AML-193 (cell line): ENCODE measurements at places on chromosomes 6 and 20.

- no peak for DNase-seq
Measured at GRCh38 chr20:3311623-3312022, 72.6 kb upstream of the SLC4A11 start.

GRCh38 chr6:87905101-87905641 is 142.5 kb upstream of the SPACA1 start:
- DNase-seq = no peak

GRCh38 chr6:108763931-108764579 is 84.2 kb upstream of the ARMC2 start:
- DNase-seq = no peak

- DNase-seq = no peak
Measured at GRCh38 chr6:87968435-87969278, 79.0 kb upstream of the SPACA1 start.

- DNase-seq = peak; percentile 91
Measured at GRCh38 chr6:107674995-107675738, 148.9 kb downstream of the SCML4 start.

DNA sequence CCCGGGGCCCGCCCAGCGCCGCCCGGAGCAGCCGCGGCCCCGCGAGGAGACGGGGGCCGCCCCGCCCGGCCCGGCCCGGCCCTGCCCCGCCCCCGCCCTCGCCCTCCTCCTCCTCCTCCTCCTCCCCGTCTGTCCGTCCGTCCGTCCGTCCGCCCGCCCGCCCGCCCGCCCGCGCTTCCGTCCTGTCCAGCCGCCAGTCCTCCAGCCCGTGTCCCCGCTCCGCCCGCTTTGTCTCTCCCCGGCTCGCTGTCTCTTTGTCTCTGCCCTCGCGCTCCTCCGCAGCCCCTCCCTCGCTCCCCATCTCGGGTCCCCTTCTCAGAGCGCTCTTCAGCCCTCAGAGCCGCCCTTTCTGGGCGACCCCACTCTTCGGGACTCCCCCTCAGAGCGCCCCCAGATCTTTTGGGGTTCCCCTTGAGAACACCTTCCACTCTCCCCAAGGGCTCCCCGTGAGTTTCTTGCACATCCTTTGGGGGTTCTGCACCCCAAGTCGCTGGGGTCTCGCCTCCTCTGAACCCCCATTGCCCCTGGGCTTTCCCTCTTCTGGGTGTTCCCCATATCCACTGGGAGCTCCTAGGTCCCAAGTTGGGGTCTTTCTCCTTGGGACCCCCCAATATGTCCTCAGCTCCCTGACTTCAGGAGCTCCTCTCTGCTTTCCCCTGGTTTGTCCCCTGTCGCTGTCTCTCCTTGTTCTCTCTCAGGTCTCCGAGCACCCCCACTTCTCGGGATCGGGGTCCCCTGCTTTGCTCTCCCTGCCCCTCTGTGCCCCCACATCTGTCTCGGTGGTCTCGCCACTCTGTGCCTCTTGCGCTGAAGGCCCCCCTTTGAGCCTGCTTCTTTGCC is 79.5 kb upstream of the MYL9 start:
- peak; percentile 54 for DNase-seq

GRCh38 chr6:89640804-89641203 is 2.3 kb upstream of the LYRM2 start:
- DNase-seq = no peak

GRCh38 chr6:39426073-39426456 is 103.6 kb upstream of the KCNK16 start:
- no peak for DNase-seq

DNA sequence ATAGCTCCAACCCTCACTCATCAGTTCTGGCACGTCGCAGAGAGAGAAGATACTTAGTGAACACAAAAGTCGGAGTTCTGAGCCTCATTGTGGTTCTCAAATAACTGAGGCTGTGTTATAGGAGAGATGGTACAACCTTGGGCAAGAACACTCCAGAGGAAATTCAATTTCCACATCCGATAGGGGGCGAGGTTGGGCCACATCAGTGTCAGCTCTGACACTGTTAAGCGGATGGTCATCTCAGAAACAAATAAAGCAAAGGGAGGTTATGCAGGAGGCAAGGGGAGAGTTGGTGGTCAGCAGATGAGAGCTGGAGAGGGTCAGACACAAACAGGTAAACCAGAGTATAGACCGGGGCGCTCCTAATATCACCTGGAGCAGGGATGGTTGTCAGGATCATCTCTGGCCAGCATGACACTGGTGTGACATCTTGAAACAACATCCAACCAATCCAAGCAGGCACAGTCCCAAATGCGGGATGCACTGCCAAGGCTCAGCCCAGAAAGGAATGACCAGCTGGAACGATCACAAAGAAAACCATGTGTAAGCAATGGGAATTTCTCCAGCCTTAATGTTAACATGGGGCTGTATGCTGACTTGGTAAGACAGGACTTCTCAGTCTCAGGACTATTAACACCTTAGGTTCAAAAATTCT is 331.8 kb downstream of the HACE1 start:
- peak; percentile 37 for DNase-seq

DNA sequence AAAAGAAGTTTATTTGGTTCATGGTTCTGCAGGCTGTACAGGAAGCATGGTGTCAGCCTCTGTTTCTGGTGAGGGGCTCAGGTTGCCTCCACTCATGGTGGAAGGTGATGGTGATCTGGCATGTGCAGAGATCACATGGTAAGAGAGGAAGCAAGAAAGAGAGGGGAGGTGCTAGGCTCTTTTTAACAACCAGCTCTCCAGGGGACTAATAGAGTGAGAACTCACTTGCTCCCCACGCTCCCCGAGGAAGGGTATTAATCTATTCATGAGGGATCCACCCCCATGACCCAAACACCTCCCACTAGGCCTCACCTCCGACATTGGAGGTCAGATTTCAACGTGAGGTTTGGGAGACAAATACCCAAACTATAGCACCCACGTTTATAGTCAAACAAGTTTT is 4.0 kb upstream of the GJB7 start:
- no peak for DNase-seq

GRCh38 chr6:165805636-165806035 is 142.6 kb upstream of the PDE10A start:
- DNase-seq = no peak

DNA sequence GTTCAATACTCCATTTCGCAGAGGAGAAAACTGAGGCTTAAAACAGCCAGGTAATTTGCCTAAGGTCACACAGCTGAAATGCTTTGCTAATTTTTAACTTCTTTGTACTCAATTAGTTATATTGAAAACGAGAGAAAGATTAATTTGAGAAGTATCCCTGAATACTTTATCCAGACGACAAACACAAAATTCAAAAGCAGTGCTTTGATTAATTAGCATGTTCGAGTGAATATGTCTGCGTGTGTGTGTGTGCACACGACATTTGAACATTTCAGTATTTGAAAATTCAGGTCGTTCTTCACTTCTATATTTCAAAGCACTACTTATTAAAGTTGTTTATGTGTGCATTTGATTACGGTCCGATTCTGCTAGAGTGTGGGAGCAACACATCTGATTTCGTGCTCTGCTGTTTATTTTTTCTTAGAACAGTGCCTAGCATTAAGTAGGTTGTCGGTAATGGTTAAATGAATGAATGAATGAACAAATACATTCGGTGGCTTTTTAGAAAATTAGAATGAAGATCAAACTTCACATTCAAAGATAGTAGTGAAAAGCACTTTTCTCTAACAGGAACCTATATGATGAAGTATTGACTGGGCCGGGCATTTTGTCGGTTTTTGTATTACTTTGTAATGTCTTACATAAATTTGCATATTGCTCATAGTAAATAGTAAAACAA is 36.9 kb upstream of the SYNCRIP start:
- DNase-seq = peak; percentile 27

- no peak for DNase-seq
Measured at GRCh38 chr6:152207915-152208714, 400.6 kb downstream of the ESR1 start.

- no peak for DNase-seq
Measured at GRCh38 chr6:20952699-20953474, 418.6 kb downstream of the CDKAL1 start.

GRCh38 chr6:112626468-112627082 is 279.4 kb downstream of the RFPL4B start:
- DNase-seq = no peak

- no peak for DNase-seq
Measured at GRCh38 chr6:156262014-156262413, 515.2 kb upstream of the ARID1B start.

GRCh38 chr6:169571123-169571962 is 130.5 kb downstream of the WDR27 start:
- no peak for DNase-seq

- no peak for DNase-seq
Measured at GRCh38 chr20:60589623-60590022, 631.4 kb downstream of the CDH26 start.

- DNase-seq = no peak
Measured at GRCh38 chr6:73139681-73140383, 85.5 kb downstream of the KHDC1L start.

GRCh38 chr20:32437391-32438074 is 79.4 kb downstream of the ASXL1 start:
- no peak for DNase-seq

DNA sequence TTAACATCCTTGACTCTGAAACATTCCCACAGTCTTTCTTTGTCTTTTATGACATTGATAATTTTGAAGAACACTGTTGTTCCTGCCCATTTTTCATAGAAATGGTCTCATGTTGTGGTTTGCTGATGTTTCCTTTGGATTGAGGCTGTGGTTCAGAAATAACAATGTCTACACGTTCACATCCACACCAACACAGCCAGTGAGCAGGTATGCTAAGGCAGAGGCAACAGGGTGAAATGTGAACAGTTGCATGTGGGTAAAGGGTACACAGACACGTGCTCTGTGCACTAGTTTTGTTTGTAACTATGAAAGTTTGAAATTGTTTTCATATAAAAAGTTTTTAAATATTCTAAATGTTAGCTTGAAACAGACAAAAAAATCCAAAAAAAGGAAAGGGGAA is 78.4 kb downstream of the GINS1 start:
- DNase-seq = no peak

DNA sequence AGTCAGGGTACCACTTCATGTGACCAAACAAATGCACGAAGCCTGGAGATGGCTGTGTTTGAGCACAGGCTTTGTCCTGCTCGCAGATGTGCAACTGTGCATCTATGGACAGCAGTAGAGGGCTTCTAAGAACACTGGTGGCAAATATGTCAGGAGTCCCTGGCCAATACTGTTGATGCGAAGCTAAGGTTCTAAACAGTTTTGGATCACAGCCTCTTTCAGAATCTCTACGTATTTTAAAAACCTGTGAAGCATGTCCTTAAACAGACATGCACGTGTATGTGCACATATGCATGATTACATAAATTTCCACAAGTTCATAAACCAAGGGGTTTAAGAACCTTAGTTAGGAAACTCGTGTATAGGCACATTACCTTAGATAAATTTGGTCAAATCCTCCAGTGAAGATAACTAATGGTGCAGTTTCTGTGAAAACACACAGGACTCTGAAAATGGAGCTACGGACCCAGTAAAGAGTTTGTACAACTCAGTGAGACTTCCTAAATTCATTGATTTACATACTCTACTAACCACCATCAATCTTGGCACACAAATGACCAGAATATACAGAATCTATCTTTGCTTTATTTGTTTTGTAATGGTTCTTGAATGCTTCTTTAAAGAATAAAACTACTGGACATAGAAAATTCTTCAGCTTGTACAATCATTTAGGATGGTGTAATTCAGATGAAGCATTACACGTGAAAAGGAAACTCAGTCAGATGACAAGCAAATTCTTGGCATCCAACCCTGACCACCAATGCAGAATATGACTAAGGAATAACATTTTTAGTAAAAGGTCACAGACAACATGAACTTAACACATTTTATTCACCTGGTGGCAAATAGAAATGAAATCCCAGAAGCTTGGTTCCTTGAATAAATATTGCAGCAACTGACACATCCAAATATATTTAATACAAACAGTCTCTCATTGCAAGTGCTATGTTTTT is 27.4 kb downstream of the KCNQ5 start:
- peak; percentile 51 for DNase-seq

DNA sequence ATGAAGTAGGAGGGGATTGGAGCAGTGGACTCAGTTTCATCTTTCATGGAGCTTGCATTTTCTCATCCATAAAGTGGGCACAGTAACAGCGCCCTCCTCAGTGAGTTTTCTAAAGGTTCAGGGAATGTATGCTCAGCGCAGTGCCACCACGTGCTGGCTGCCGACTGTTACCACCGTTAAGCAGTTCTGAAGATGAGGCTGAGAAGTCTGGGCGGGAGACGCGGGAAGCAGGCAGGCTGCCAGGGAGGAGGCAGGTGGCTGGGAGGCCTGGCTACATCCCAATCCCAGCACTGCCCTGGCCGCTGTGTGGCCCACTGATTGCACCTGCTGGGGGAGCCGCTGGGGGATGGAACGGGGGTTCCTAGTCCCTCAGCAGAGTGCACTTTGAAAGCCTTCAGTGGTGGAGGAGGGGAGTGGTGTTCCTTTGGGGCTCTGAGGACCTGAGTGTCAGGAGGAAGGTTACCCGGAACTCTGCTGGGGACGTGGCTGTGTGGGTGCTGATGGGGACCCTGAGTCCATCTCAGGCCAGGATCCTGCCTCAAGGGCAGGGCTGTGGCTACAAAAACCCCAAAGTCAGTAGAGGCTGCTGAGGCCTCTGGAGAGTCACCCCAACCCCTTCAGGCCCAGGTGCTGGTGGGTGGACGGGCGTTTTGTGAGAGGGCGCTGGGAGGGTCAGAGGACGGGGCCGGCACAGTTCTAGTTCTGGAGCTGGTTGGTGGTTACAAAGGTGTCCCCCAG is 28.0 kb upstream of the PHACTR3 start:
- no peak for DNase-seq

GRCh38 chr6:34239500-34239825 is 2.8 kb downstream of the HMGA1 start:
- no peak for DNase-seq

GRCh38 chr6:146587459-146587858 is 11.3 kb upstream of the ADGB start:
- peak; percentile 9 for DNase-seq

DNA sequence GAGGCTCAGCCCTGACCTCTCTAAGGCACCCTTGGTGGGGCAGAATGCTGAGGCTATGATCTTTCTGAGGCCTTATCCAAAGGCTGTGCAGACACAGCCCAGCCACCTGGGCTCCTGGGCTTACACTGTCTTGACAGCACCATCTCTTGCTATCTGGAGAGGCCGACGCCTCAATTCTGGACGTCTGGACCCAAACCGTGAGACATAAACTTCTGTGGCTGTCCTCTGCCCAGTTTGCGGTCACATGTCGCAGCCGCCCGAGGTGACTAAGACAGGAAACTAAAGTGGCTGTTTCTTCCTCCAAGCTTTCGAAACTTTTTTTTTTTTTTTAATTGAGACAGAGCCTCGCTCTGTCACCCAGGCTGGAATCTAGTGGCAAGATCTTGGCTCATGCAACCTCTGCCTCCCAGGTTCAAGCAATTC is 49.3 kb downstream of the PRR18 start:
- peak; percentile 93 for DNase-seq

DNA sequence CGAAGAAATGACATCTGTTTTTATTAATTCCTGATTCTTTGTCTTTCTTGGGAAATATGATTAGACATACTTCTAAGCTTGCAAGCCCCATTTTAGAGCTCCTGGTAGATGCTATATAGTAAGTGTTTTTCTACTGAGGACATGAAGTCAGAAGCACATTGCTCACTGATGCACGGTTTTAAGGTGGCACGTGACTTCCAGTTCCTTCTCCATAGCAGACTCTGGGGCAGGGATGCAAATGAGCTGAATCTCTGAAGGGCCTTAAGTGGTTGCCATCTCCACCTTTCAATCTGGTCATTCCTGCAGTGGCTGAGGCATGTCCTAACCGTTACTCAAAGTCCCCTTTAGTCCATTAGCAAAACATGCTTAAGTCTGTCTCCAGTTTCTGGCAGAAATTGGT is 421.2 kb upstream of the HTR1E start:
- DNase-seq = no peak
